Right ventricle myocardium inferior (tissue), 1 donor: ENCODE measurements at places on chromosomes 2 and 18.
A peak's percentile ranks its signal among the peaks of the same experiment; 100 is the strongest.

GRCh38 chr2:110828330-110828729 is 96.0 kb downstream of the ACOXL start:
- DNase-seq, result no peak

DNA sequence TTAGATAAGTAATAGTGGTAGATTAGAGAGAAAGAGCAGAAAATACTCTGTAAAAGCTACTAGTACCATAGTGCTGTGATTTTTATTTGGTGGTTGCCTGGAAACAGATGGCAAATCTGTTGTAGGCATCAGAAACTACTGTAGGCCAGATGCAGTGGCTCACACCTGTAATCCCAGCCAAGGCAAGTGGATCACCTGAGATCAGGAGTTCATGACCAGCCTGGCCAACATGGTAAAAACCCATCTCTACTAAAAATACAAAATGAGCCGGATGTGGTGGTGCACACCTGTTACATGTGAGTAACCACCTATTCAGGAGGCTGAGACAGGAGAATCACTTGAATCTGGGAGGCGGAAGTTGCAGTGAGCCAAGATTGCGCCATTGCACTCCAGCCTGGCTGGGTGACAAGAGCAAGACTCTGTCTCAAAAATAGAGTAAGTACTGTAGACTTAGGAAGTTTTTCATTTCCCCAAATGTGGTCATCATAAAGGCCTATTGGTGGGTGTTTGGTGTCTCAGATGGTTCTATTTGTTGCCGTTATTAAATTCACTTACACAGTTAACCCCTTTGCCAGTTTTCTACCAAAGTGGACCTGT is 79.6 kb downstream of the SPTBN1 start:
- peak; percentile 83 for DNase-seq

GRCh38 chr2:235587202-235587601 is 93.4 kb downstream of the AGAP1 start:
- DNase-seq, result no peak

DNA sequence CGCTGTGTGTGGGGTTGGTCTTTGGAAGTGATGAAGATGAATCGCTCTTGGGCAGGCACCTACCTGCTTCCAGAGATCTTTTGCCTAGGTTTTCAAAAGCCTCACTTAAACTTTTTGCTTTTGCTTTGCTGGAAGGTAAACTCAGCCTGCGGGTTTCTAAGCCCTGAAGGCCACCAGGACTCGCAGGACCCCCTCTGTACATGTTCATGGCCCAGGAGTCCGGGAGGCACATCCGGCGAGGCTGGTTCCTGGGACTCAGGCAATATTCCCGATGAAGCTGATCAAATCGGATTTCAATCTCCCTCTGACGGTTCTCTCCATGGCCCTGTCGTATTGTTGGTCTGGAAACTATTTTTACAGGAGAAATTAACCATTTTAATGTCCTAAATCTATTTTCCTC is 13.2 kb downstream of the HJURP start:
- DNase-seq, result no peak

GRCh38 chr2:163264341-163264740 is 425.8 kb upstream of the KCNH7 start:
- no peak for DNase-seq

GRCh38 chr2:122636097-122636496 is 880.6 kb downstream of the TSN start:
- DNase-seq, result no peak

- DNase-seq, result no peak
Measured at GRCh38 chr2:136319237-136319636, 201.3 kb upstream of the CXCR4 start.

DNA sequence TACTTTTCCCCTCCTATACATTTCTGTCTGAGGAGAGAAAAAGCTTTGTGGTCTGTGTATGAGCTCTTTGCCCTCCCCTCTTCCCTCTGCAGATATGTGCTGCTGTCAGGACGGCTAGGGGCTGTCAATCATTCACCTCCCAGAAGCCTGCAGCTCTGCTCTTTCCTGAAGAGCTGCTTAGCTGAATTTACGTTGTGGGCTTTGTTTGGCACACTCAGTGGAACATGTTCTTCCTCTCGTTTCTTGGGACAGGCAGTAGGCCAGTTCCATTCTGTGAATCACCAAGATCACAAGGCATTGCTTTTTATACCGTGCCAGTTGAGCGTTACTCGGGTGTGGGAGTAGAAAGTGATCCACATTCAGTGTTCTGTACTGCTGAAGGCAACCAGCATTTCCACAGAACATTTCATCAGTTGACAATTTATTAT is 136.7 kb downstream of the LAMA3 start:
- no peak for DNase-seq

- no peak for DNase-seq
Measured at GRCh38 chr18:9647496-9648323, 33.4 kb upstream of the PPP4R1 start.

- no peak for DNase-seq
Measured at GRCh38 chr2:85269959-85270358, 57.8 kb downstream of the TGOLN2 start.

DNA sequence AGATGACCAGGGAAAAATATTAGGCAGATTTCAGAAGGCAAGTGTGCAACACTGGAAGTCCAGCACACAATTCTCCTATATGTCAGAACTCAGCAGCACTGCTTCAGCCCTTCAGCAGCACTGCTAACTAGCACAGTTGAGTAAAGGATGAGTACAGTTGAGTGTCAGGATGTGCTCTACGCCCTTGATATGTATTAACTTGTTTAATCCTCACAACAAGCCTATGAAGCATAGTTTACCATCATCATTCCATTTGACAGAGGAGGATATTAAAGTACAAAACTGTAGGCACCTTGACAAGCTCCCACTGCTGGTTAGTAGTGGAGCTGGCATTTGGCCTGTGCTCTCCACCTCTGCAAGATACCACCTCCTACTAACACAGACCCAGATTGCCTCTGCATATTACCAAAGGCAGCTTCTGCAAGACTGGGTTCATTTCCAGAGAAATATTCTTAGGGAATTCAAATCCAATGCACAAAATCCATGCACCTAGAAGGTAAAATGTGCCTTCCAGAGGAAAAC is 230.8 kb downstream of the ANAPC1 start:
- no peak for DNase-seq

DNA sequence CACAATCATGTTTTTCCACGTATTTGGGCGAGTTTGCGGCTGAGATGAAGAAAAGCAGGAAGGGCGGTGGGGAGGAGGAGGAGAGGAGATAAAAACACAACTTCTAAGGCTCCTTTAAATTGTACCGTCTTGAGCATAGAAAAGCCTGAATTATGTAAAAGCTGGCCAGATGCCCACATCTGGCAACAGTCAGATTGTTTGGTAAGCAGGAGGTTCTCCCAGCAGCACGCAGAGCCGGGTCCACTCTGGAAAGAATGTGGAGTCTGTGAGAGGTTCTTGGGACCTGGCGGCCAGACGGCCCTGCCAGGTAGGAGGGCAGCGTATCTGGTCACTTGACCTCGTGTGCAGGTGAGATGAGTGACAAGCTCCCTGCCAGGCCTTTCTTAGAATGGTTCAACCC is 215.3 kb upstream of the APCDD1 start:
- DNase-seq, result peak; percentile 67

GRCh38 chr2:196277002-196277401 is 105.6 kb upstream of the STK17B start:
- no peak for DNase-seq

DNA sequence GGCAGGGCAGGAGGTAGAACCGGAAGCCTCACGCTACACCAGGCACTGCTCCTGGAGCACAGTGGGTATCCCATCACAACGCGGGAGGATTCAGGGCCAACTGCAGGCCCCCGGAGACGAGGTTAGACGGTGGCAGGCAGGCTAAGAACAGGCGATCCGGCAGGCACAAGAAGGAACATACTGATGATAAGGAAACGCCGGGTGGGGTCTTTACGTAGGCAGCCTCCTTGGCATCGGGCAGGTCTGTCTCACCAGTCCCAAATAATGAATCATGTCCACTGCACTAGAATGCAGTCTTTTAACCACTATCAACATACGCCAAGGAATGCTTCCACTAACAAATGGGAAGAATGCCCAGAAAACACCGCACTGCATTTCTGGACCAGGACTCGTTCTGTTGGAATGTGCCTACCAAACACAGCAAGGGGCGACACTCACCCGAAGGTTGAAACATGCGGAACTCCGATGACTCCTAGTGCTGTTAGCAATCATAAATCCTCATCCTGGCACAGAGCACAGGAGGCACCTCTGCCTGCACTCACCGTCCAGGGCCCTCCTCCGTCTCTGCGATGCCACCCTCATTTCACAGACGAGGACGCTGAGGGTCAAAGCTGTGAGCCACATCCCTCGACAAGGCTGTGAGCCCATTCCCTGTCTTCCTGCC is 35.2 kb downstream of the ZNF516 start:
- DNase-seq, result no peak

GRCh38 chr2:217838409-217838831 is 164.4 kb downstream of the TNS1 start:
- DNase-seq, result peak; percentile 75

DNA sequence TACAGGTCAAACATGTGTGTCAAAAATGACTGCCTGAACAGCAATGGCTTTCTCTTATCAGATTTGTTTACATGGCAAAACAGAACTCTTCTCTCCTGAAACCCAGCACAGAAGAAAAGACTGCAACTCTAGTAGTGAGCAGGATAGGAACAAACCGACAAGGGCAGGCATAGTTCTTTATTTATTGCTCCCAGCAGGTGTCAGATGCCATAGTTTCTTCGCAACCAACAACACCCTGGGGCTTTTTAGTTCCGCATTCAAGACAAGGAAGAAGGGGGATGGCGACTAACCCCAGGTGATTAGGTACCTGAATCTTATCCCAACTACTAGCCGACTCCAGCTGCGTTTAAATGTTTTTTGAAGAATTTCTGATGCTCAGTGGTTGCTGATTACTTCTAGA is 367.5 kb upstream of the FIGN start:
- DNase-seq, result no peak

DNA sequence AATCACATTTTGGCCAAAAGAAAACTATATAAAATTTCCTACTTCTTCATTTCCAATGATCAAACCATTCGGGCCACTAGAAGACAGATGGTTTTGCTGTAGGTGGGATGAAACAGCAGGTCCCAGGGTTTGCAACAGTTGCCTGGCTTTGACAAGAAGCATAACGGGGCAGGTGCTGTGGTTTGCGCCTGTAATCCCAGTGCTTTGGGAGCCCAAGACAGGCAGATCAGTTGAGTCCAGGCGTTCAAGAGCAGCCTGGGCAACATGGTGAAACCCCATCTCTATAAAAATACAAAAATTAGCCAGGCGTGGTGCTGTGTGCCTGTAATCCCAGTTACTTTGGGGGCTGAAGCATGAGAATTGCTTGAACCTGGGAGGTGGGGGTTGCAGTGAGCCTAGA is 81.4 kb upstream of the XPO1 start:
- DNase-seq, result no peak

DNA sequence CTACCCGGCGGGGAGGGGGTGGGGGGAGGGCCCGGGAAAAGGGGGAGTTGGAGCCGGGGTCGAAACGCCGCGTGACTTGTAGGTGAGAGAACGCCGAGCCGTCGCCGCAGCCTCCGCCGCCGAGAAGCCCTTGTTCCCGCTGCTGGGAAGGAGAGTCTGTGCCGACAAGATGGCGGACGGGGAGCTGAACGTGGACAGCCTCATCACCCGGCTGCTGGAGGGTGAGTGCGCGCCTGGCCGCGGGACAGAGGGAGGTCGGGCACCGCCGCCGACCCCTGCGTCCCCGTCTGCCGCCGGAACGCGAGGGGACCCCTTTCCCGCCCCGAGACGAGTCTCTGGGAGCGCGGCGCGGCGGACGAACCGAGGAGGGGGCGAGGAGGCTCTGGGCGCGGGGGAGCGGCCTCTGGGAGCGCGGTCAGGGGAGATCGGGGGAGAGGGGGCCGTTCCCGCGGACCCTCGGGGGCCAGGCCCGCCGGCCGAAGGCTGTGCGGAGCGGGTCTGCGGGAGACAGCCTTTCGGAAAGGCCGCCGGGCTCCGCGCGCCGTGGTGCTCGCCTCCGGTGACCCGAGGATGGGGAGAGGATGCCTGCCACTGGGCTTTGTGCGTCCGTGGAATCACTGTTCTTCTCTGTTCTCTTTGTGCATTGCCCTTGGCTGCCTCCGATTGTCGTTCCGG is 463 bp downstream of the PPP1CB start:
- peak; percentile 74 for DNase-seq

GRCh38 chr18:44997174-44997573 is 316.5 kb downstream of the SETBP1 start:
- DNase-seq, result no peak

- no peak for DNase-seq
Measured at GRCh38 chr2:136135921-136136906, 18.3 kb upstream of the CXCR4 start.

DNA sequence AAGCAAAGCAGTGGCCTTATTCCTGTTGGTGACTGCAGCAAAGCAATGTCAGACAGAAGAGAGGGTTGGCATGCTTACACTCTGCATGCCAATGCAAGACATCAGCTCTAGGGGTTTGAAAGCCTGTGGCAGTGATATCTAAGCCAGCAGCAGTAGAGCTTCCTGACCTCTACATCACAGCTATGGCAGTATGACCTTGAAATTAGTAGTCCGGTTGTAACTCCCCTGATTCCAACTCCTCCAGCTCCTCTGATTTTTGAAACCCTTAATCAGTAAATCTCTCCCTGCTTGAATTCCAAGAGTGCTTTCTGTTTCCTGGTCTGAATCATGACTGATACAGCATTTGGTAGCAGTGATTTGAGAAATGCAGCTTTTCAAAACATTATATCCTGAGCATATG is 60.0 kb upstream of the LRP1B start:
- no peak for DNase-seq

DNA sequence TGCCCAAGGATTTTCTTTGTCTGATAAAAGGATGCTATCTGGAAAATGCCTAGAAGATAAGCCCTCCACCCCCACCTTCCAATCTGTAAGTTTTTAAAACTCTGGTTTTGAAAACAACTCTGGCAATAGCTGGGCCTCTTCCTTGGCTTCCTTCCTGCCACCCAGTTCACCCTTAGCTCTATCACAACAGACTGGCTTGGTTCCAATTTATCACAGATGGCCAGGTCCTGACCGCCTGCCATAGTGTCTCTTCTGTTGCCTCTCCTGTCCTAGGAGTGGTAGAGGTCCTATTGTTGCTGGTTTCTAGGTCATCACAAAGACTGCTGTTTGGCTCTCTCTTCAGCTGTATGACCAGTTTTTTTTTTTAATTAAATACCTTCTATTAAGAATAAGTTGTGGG is 1727.9 kb upstream of the SLC39A10 start:
- DNase-seq, result no peak
